ENCODE measurements at places on chromosomes 2 and 18.

GRCh38 chr2:200649724-200650123 is 63.9 kb downstream of the AOX1 start:
- no peak for DNase-seq

GRCh38 chr2:74253306-74253970 is 55.0 kb downstream of the MTHFD2 start:
- no peak for DNase-seq

DNA sequence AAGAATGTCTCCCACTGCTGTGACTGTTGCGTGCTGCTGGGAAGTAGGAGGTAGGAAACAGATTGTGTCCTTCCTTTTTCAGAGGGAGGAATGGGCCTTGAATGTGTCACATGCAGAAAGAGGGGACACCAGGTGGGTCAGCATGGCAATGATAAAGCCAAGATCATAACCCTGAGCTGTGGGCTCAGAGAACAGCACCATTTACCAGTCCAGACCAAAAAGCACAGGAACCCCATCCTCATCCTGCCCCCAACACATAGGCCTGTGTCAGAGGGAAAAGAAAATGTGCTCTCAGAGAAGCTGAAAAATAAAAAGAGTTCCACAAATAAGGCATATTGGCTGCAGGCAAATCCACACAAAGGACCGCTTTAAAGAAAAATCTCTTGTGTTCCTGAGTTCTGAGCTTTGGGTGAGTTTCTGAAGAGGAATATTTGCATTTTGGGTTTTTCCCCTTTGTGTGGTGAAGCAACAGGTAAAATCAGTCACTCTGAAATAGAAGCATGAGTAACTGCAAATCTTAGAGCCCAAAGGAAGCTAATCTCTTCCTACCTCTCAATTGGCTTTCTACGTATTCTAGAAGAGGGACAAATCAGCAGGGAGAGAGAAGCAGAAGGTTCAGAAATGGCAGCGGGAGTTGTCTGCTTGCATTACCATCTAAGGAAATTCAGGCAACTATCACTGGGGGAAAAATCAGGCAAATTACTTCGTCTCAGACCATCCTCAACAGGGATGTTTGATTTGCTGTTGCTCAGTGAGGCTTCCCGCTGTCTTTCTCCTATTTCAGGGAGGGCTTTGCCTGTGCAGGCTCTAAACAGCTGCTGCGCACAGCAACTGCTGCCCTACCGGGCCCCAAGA is 106.8 kb downstream of the BCL11A start:
- DNase-seq: no peak

- DNase-seq: no peak
Observed at GRCh38 chr2:34480366-34480765, 881.3 kb upstream of the FAM98A start.

DNA sequence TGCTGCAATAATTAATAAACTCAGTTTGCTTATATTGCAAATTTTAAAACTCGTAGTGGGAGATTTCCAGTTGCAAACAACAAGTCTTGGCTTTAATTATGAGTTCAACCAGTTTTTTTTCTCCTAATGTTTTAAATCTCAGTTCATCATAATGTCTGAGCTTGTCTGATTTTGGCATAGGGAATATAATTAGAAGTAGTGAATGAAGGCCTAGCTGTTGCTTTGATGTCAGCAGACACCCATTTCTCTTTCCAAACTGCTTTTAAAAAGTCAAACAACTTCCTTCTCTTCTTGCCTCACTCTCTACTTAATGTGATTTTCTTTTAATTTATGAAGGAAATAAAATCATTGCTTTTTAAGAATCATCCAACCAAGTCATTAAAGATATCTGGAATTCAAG is 1462.1 kb downstream of the DPP10 start:
- no peak for DNase-seq

DNA sequence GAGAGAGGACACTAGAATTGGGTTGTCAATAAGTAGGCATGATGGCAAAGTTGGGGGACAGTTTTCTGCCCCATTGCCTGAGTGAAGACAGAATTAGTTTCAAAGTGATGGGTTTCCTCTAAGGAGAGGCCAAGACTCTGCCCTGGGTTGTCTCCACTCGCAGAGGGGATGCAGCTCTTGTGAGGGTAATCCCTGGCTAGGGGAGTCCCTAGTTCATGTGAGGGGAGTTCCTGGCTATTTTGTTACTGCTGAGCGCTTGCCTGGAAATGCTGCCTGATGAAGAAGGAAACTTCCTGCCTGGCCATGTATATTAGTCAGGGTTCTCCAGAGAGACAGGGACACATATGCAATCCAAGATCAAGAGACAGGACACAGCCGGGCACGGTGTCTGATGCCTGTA is 501.5 kb downstream of the BCL11A start:
- DNase-seq: no peak

GRCh38 chr2:212595036-212595654 is 56.5 kb upstream of the ERBB4 start:
- DNase-seq: no peak

DNA sequence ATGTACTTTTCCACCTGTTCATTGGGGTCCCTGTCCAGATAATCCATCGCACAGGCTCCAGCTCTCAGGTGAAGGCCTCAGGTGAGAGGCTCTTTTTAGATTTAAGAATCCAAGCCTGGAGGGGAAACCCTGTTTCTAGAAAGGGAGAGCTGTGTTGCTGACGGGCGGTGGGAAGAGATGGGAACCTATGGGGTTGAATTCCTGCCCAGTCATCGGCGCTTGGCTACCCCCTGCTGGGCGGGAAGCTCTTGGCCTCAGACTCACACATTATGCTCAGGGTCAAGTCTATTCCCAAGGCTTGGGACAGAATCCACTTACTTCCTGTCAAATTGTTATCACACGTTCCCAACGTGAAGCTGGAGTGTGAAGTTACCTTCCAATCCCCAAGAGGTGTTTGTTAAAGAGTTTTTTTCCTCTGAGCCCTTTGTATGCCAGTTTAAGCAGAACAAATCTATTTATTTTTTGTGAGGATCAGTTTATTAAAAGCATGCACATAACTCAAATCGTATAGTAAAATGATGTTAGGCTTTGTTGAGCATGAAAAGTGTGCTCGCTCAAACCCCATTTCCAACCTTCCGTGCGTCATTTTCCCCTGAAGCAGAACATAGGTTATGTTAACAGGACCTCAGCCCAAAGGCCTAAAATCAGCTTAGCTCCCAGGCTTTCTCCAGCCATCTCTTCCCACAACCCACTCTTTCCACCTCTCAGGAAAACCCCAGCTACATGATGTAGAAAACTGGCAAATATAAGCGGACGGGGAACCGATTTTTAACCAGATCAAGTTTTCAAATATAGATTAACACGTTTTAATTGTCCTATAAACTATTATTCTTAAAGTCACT is 181.7 kb upstream of the ETAA1 start:
- DNase-seq: no peak

- DNase-seq: no peak
Observed at GRCh38 chr18:43735570-43735969, 458.3 kb upstream of the SYT4 start.

DNA sequence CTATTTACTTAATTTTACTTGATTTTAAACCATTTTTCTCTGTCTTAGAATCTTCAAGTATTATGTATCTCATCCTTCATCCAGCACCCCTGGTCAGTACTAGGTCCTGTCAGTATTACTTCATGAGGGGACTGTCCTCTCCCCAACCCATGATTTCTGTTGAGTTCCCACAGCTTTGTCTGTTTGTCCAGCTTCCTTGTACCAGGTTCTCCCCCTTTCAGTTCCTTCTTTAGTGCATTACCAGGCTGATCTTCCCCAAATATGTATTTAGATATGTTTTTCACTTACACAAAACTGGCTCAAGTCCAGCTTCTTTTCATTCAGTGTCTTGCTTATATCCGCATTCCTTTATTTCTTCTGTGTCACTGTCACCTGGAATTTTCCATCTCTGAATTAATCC is 13.8 kb upstream of the TTC27 start:
- no peak for DNase-seq

GRCh38 chr18:58669731-58670378 is 1.4 kb upstream of the MALT1 start:
- no peak for DNase-seq

- peak; percentile 8 for DNase-seq
Observed at GRCh38 chr2:100142393-100142792, at the start of gene AFF3. TSS of gene AFF3 (minus strand) at chr2:100142590. CDS start at chr2:100104454, 38,136 bp downstream.

- no peak for DNase-seq
Observed at GRCh38 chr2:128769457-128770142, 450.9 kb upstream of the HS6ST1 start.

DNA sequence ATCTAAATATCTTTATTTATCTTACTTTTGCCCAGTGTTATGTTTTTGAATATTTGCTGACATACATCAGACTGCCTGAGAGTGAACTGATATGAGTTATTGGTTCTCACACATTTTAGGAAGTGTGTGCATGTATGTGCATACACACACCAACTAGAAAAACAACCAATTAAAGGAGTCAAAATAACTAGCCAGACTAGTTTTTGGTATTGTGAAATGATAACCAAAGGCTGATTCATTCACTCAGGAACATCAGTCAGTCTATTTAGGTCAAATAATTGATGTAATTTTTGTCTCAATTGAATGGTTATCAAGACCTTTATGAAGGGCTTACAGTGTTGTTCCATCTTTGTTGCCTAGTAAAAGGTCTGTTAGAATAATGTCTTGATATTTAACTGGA is 369.3 kb upstream of the VRK2 start:
- no peak for DNase-seq

DNA sequence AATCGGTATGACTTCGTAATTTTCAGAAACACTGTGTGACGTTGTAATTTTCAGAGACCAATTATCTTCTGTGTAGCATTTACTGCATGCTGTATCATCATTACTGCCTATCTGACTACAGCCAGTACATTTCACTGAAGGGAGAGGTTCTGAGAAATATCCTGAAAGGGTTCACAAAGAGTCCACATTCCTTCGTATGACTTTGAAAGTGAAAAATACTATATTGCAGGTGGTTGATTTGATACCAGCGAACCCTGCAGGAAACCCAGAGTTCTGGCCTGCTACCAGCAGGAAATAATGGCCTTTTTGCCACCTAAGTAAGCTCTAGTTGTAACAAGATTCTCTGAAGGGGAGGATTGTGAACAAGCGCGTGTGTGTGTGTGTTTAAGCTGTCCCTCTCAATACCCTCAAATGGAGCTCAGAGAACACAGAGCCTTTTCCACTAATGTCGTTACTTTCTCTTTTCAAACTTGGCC is 155.5 kb downstream of the ARHGAP28 start:
- DNase-seq: no peak

DNA sequence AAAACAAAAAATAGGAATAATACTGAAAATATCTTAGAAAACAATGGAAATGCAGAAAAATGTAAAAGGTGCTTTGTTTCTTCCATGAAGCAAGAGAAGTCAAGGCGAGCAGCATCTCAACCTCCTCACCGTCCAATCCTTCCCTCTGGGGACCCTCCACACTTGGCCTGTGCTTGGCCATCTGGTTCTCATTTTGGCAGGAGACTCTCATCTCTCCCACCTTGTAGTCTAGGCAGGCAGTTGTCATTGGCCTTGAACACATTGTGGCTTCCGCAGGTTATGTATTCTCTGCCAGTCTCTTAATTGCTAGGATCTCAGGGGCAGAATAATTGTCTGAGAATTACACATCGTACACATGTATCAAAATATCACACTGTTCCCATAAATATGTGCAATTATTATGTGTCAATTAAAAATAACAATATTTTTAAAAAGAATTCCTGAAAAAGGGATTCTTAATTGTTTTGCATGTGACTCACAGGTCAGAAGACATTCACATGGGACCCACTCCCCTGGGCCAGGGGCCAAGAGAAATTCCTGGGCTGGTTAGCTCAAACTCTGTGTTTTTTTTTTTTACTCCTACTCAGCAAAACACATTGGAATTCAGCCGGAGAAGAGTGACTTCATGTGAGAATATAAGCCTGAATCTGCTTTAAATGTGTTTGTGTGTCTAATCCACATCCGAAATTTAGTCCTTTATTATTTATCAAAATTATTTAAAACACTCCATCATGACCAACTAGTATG is 14.0 kb upstream of the ANKRD62 start:
- no peak for DNase-seq

- no peak for DNase-seq
Observed at GRCh38 chr2:40470822-40471813, 19.2 kb upstream of the SLC8A1 start.

DNA sequence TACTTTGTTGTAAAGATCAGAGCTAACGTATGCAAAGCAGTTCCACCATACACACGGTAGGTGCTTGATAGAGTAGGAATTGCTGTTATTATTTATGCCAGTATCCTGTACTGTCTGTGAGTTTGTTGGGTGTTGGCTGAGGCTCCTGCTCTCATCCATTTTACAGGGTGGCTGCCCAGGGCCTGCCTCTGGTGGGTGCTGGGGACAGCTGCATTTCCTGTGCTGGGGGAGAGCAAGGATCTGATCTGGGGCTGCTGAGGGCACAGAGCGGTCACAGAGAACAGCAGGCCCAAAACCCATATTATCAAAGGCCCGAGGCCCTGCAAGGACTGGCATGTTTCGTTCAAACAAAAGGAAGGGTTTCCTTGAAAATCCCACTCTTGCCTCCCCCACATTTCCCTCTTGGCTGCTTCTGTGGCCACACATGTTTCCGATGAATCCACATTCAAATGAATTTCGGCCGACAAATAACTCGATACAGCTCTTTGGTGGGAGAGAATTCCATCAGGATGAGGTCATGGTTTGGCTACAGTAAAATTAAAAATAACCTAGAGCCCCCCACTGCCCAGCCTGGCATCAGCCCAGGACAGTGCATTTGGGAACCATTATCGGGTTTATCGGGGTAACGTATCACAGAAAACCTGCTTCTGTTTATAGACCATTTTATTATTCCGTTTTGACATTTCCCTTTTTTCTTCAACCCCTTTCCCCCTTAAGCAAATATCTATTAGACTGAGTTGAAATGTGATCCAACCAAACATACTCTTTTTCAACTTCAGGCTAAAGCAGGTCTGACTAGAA is 143.4 kb downstream of the CYRIA start:
- DNase-seq: no peak

DNA sequence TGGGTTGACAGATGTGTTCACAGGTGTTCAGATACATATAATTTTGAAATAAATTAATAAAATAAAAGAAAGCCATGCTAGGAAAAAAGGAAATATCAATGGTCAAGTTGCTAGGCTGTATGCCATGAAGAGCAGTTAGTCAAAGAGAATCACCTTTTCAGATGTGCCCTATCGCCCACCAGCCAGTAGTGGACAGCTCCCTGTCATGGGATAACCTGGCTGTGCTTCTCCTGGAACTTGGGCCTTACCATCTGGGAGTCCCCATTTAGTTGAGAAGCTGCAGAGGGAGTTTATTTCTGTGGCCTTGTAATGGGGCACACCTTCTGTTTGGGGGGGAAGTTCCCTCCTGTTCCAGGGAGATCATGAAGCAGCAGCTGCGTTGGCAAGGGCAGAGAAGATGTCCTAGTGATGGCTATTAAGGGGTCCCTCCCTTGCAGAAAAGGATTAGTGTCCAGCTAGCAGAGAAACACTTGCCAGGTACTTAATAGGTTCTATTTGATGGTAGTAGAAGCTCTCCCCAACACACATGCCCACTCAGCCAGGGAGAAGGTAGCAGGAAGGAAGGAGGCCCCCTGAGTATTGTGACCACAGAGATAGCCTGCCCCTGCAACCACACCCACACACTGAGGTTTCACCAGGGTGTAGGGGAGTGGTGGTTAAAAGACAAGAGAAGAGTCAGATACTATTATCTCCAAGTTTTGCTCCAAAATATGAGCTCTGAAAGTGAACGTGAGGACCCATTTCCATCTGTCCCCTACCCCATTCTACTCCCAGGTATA is 117.7 kb downstream of the B3GNT2 start:
- DNase-seq: no peak

- DNase-seq: no peak
Observed at GRCh38 chr2:232539298-232540231, at the start of gene CHRNG. TSS of gene CHRNG (plus strand) at chr2:232539692. CDS start at chr2:232539748, 56 bp downstream.
